ENCODE measurements at places on chromosomes 3 and 15.
A peak's percentile ranks its signal among the peaks of the same experiment; 100 is the strongest.

DNA sequence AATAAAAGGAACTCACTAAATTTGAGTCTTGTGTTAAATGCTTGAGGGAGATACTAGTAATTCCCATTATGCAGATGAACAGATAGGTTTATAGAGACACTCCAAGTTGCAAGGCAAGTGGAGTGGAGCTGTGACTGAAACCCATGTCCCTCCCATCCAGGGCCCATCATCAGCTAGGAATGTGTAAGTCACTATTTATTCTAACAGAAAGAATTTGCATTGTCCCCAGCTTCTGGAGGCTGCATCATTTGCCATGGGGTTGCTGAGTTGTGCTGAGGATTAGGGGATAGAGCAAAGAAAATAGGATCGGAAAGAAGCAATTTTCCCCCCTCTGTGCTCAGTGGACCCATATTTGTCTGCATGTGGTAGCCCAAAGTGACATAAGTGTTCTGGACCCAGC is 197.4 kb upstream of the RGMA start:
- no peak for DNase-seq

- no peak for DNase-seq
Observed at GRCh38 chr3:112579232-112579631, 17.4 kb downstream of the SLC35A5 start.

GRCh38 chr15:95912280-95912625 is 418.2 kb upstream of the NR2F2 start:
- DNase-seq: no peak

GRCh38 chr3:173404156-173404555 is 6.6 kb downstream of the NLGN1 start:
- DNase-seq: peak; percentile 34

DNA sequence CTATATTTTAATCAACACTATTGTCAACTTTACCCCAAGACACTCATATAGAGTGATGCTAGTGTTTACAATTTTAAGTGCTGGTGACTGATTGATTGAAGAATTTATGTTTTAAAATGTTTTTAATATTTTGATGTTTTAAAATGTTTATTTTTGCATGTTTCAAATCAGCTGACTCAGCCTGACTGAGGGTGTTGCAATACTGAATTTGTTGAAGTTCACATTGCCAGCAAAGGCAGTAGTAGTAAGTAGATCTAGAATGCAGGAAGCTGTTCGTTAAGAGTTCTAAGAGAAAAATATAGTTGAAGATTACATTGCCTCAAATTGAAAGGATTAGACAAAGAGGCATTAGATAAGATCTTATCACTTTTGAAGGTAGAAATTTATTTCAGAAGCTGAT is 977.6 kb downstream of the IGSF11 start:
- DNase-seq: no peak

GRCh38 chr15:73926219-73927002 is at the start of gene LOXL1:
Gene LOXL1, plus strand, starts transcription at chr15:73926462. Its CDS starts 322 bp downstream, at chr15:73926784.
- peak; percentile 46 for DNase-seq

GRCh38 chr3:13318626-13319470 is 101.3 kb downstream of the NUP210 start:
- DNase-seq: no peak
